ENCODE measurements at places on chromosomes 4 and X.

GRCh38 chrX:38811515-38812243 lies 10.4 kb downstream of the MID1IP1 start:
- DNase-seq, result no peak

GRCh38 chr4:53497487-53498244 lies 93.6 kb downstream of the LNX1 start:
- peak; percentile 64 for DNase-seq

GRCh38 chr4:11042760-11043159 lies 358.2 kb upstream of the CLNK start:
- DNase-seq, result no peak

DNA sequence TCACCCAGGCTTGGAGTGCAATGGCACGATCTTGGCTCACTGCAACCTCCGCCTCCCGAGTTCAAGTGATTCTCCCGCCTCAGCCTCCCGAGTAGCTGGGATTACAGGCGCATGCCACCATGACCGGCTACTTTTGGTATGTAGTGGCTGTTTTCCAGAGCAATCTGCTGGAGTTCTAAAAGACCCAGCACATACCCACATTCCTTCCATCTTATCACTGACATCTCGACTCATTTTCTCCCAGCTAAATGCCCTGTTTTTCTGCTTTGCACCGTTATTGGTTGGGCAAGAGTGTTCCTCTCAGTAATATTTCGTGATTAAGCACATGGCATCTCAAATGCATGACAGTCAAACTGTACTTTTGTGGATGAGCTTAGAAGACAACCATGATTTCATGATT lies 53.7 kb downstream of the PRKX start:
- DNase-seq, result no peak

GRCh38 chr4:74083546-74083945 lies 15.4 kb downstream of the CXCL2 start:
- no peak for DNase-seq

- DNase-seq, result no peak
Measured at GRCh38 chr4:129971419-129971818, 875.5 kb downstream of the C4orf33 start.
